Stimulated activated CD8-positive, alpha-beta memory T cell treated with anti-CD3 and anti-CD28 coated beads, Interleukin-15, amount 100 ng/mL, for 4 hours (primary cell): ENCODE measurements at places on chromosomes 12 and 14.

DNA sequence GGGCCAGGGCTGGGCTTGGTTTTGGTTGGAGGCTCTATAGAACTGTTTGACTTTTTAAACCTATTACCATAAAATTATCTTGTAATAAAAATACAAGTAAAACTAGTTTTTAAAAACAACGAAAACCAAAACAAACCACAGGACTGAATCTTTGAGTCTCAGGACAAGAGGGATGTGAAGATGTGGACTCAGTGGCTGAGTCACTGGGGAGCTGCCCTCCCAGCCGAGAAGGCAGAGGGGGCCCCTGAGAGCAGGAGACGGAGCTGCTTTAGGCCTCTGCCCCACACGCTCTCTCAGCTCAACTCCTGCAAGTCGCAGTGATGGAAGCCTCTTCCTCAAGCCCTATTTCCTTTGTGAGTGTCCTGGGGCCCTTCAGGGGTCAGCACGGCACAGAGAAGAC is 59.0 kb downstream of the CDC42BPB start:
- no peak for DNase-seq

DNA sequence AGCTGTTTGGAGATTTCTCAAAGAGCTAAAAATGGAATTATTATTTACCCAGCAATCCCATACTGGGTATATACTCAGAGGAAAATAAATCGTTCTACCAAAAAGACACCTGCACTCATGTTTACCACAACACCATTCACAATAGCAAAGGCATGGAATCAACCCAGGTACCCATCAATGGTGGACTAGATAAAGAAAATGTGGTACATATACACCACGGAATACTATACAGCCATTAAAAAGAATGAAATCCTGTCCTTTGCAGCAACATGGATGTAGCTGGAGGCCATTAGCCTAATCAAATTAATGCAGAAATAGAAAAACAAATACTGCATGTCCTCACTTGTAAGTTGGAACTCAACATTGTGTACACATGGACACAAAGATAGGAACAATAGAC is 37.9 kb downstream of the WBP11 start:
- DNase-seq: no peak

- DNase-seq: no peak
Observed at GRCh38 chr12:38585086-38585485, 268.5 kb downstream of the ALG10B start.

DNA sequence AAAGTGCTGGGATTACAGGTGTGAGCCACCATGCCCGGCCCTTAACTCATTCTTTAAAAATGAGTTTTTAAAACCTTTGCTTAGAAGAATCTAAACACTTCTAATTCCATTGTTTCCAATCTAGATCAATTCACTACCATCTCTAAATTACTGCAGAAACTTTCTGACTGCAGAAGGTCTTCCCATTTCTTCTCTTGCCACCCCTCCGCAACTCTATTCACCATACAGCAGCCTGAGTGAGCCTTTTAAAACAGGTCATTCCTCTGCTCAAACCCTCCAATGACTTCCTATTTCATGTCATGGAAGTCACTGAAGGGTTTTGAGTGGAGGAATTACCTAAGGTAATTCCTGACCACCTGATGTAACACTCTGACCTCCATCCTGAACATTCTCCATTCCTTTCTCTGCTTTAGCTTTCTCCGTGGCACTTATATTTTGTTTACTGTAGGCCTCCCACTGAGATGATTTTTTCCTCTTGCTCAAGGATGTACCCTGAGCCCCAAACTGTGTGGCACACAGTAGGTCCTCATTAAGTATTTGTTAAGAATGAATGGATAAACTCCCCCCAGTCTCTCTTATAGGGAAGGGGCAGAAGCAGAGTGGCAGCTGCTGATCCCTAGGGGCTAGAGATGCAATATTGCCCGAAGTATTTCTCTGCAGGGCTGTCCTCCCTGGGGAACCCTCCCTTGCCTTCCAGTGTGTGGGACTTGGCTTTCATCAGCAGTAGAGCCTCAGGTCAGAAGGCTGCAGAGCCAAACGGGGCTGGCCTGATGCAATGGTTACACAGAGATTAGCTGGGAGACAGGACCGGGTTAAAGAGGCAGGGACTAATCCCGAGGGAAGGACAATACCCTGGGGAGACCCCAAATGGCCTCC is 1.2 kb downstream of the DDIT3 start:
- no peak for DNase-seq

DNA sequence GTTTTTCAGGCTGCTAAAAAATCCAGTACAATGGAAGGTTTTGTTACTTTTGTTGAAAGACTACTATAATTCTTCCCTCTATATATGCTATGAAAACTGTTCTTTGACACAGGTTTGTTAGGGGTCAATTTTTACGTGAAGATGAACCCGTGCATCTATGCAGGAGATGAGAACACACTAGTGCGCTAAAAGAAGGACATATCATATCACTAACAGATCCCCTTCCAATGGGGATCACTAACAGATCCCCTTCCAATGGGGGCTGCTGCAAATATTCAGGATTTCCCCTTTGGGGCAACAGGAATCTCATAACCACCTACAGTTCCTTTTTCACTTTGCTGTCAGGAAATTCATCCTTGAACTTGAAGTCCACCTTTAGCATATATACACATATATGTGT is 75.1 kb downstream of the CLMN start:
- no peak for DNase-seq

DNA sequence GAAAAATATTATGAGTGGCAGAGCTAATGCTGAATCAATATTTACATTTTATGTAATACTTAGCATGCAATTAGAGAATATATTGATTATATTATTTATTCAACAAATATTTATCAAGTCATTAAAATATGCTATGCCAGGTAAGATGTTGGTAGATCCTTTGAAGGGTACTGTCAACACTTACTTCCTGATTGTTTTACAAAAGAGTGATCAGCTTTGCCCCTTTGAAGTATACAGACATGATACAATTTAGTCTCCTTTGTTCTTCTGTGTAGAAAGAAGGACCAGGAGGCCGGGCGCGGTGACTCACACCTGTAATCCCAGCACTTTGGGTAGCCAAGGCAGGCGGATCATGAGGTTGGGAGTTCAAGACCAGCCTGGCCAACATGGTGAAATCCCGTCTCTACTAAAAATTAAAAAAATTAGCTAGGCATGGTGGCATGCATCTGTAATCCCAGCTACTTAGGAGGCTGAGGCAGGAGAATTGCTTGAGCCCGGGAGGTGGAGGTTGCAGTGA is 73.9 kb upstream of the IFNG-AS1 start:
- no peak for DNase-seq

DNA sequence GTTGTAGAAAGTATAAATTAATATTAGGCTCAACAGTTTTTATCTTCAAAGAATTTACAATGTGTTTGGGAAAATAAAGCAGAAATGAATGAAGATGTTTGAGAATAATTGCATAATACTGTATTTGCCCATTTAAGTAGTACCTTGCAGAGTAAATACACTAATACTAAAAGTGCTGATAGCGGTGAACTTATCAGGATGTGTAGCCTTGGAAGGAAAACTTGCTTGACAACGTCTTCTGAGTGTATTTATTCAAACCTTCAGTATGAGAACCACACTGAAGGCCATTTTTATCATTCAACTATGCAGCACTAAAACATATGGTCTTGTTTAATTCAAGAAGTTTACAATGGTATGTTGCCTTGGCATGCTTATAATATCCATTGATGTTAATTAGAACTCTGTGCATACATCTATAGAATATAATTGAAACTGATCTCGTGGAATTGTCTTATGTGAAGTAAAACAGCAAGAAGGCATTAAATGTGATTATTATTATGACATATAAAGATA is 41.3 kb downstream of the MSRB3 start:
- DNase-seq: no peak

DNA sequence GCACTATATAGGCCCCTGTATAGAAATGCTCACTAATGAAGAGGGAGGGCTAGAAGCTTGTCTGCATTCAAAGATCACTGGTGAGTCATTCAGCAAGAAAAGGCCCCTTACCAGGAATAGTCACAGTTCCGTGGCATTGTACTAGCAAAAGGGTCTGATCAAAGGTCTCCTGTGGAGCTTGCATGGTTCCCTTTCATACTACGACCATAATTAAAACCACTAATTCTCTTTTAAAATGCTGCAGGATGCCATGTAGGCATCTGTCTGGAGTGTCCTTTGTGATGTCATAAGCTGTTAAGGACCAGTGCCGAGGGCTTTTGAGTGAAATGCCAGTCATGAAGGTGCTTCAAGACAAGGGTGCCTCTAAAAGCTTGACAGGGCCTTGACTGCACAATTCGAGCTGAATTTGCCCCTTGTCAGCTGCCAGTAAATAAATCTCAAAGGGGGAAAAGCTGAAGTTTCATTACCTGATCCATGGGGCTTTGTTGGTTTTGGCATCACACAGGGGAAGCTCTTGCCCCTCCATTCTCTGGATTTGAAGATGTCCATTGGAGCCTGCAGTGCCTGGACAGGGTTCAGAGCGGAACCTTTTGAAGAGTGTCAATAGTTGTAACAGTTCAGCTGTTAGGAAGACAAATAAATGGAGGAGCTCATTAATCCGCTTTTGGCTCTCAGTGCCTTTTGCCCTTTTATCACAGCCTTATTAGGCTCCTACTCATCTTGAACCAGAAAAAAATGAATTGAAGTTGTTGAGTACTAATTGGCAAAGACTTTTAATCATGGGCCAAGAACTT is 69.1 kb downstream of the TMEM260 start:
- no peak for DNase-seq

GRCh38 chr12:106551410-106551809 is 31.4 kb upstream of the RFX4 start:
- no peak for DNase-seq

DNA sequence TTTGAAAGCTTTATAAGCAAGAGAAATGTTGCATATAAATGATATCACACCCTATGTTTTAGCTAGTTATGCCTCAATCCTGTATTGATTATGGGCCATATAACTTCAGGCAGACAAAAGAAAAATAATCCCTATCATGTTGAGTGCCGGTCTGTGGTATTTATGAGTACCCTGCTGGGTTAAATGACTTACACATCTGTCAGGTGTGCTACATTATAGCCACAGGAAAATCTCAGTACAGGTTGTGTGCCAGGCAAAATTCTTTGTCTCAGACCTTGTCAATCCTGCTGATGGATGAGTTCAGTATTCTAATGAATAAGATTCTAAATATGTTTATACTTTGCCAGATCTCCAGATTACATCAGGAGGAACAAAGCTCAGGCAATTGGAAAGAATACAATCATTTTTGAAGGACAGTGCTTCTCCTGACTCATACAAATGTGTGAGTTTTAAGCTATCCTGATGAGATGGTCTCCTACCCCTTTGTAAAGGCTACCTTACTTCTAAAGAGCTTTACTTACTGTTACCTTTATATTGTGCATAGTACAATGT is 109.8 kb upstream of the FOXG1 start:
- no peak for DNase-seq
